ENCODE measurements at places on chromosomes 12 and 14.
A peak's percentile ranks its signal among the peaks of the same experiment; 100 is the strongest.

GRCh38 chr14:103143506-103143905 lies 20.2 kb downstream of the TNFAIP2 start:
- DNase-seq = no peak

DNA sequence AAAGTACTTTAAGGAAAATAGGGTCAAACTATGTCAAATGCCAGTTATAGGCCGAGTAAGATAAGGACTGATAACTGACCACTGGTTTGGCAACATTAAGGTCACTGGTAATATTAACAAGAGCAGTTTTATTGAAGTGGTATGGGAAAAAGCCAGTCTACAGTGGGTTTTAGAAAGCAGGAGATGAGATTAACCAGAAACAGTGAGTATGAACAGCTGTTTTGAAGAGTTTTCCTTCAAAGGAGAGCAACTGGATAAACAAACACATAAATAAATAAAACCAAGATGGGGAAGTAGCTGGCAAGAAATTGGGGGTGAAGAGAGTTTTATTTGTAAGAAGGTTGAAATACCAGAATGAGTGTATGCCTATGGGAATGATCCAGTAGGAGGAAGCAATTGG lies 30.3 kb downstream of the KITLG start:
- DNase-seq = no peak

GRCh38 chr14:52522581-52523345 lies 29.5 kb downstream of the TXNDC16 start:
- no peak for DNase-seq

DNA sequence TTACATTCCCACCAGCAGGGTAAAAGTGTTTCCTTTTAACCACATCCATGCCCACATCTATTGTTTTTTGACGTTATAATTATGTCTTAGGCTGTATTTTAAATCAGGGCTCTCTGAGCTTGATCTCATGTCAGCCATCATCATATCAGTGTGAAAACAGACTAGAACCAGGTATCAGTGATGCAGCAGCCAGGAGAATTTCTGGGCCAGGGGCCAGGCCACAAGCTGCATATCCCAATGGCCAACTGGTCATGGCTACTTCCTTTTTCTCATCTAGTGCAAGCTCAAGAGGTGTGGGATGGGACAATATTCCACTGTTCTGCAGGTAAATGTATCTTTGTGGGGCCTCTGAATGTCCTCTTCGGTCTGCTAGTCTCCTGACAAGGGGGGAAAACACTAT lies 125.1 kb downstream of the CRADD start:
- DNase-seq = no peak

DNA sequence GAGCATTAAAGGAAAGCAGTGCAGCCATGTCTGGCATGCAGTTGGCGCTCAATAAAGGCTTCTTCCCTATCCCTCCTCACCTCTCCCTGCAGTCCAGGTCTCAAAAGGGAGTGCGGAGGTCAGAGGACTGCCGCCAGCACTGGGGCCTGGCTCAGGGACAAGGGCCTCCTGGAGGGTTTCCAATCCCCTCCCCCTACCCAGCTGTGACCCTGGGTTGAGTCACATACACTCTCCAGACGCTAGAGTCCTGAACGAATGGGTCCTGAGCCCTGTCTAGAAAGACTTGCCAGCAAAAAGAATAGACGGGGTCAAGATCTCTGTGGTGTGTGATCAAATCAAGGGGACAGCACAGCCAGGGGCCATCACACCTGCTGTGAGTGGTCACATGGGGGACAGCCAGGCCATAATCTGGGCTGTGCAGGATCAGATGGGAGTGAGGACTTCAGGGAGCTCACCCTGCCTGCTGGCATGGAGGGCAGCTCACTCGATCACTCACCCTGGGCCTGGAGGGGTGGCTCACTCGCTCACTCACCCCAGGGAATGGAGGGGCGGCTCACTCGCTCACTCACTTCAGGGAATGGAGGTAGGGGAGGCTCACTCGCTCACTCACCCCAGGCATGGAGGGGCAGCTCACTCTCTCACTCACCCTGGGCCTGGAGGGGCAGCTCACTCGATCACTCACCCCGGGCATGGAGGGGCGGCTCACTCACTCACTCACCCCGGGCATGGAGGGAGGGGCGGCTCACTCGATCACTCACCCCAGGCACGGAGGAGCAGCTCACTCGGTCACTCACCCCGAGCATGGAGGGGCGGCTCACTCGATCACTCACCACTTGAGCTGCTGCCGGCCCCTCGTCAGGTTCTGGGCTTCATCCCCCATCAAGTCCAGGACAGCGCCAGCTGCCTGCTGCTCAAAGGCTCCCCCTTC lies 12.8 kb downstream of the CFAP73 start:
- DNase-seq = no peak

- no peak for DNase-seq
Observed at GRCh38 chr14:81633496-81633895, 99.8 kb upstream of the SEL1L start.

- DNase-seq = no peak
Observed at GRCh38 chr14:24364841-24365240, 3.1 kb upstream of the NFATC4 start.

DNA sequence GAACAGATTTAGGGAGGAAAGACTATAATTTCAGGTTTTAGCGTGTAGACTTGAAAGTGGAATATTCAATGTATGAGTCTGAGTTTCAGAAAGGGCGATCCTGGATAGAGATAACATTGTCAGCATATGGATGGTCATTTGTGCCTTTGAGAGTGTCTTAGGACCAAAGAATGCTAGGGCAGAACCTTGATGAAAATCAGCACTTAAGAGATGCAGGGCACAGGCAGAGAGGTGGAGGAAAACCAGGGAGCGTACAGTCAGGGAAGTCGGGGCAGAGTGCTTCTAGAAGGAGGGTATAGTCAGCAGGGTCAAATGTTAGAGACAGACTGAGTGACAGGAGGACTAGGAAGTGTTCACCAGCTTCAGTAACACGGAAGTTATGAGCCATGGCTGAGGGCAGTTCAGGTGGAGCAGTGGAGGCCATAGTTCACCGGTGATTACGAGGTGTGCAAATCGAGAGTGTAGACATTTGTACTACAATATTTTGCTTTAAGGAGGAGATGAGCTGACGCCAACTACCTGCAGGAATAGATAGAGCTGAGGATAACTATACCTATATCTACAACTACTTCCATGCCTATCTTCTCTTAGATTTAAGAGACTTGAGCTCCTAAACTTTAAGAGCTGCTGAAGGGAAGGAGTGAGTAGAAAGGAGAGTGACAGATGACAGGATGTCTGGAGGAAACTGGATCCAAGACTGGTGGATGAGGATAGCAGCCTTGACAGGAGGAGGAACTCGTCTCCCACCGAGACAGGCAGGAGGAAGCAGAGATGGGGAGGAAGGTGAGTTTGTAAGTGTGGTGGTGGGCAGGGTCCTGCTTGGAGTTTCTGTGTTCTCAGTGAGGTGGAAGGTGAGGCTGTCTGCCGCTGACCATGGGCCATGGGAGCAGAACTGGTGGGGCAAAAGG lies 6.5 kb downstream of the CBLN3 start:
- DNase-seq = no peak

DNA sequence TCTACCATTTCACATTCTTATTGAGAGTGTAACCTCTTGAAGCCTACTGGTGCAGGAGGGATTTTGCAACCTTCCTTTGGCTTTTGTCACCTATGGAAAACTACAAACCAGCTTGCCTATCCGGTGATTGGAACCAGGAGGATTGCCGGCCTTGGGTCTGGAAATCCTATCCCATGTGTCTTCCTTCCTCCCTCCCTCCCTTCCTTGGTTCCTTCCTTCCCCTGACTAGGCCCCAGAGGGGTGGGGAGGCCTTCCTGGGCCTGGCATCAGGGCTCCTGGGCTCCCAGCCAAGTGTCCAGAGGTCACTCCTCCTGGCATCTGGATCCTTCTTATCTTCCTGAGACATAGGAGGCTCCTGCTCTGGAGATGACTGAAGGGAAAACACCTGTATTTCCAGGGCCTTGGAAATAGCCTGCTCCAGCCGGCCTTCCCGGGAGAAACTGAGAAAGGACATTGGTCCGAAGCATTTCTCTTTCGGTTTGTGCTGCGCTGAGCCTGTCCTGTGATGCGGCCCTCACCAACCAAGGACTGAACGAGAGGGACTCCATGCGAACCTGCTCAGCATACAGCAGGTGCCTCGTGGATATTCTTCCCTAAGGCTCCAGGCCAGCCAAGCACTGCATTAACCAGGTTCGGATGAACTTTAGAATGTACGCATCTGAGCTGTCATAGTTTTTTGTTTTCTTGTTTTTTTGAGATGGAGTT lies 43.4 kb downstream of the PSMA6 start:
- no peak for DNase-seq

- no peak for DNase-seq
Observed at GRCh38 chr12:4246116-4246515, 27.4 kb upstream of the CCND2 start.

DNA sequence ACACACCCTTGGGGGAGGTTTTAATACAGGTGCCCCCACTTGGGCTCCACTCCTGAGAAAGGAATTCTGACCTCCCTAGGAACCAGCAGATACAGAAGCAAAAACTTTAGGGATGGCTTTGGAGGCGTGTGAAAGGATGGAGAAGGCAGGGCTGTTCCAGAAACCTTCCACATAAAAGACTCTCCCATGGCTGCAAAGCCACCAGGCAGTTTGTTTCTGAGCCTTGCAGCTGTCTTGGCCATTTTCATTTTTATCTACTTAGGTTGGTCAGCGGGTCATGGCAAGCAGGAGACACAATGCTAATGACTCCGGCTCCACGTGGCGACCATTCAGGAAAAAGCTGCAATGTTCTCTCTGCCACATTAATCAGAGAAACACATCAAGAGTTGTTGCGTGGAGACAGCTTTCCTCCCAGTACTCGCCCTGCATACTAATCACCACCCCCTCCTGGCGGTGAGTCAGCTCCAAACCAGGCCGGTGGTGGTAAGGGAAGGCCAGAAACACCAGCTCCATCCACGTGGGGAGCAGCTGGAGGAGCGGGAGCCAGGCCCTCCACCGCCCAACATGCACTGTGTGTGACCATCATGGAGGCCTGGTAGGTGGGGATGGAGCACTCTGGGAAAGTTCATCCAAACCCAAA lies 30.9 kb upstream of the IRF2BPL start:
- DNase-seq = no peak

- DNase-seq = no peak
Observed at GRCh38 chr12:20154052-20154451, 214.3 kb upstream of the PDE3A start.

DNA sequence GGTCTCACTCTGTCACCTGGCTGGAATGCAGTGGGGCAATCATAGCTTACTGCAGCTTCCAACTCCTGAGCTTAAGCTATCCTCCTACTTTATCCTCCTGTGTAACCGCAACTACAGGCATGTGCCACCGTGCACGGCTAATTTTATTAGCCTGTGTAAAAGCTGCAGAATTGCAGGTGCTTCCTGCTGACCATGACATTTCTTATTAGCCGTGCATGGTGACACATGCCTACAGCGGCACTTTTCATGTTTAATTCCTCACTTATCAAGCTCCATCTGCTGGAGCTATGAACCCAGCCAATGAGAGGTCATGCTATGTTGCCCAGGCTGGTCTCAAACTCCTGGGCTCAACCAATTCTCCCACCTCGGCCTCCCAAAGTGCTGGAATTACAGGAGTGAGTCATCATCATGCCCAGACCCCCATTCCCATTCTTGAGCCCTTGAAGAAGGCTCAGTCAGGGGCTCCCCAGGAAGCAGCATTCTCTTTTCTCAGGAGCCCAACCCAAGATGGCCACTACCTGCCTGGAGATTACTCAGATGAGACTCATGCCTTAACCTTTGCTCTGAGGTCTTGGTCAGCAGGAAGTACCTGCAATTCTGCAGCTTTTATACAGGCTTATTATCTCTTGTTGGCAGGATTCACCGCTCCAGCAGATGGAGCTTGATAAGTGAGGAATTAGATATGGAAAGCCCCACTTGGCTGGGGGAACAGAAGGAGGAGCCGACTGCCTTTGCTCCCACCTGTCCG lies 503.2 kb downstream of the MED13L start:
- DNase-seq = no peak

- DNase-seq = no peak
Observed at GRCh38 chr12:54059668-54060067, 6.0 kb downstream of the HOXC4 start.

GRCh38 chr14:101559624-101560533 lies 1.4 kb upstream of the DIO3 start:
- peak; percentile 87 for DNase-seq

GRCh38 chr12:89567691-89568239 lies 41.9 kb upstream of the POC1B start:
- DNase-seq = no peak

GRCh38 chr12:57489157-57489641 lies 1.3 kb downstream of the MARS1 start:
- no peak for DNase-seq

GRCh38 chr12:49622501-49623141 lies 740 bp upstream of the PRPF40B start:
- peak; percentile 51 for DNase-seq

DNA sequence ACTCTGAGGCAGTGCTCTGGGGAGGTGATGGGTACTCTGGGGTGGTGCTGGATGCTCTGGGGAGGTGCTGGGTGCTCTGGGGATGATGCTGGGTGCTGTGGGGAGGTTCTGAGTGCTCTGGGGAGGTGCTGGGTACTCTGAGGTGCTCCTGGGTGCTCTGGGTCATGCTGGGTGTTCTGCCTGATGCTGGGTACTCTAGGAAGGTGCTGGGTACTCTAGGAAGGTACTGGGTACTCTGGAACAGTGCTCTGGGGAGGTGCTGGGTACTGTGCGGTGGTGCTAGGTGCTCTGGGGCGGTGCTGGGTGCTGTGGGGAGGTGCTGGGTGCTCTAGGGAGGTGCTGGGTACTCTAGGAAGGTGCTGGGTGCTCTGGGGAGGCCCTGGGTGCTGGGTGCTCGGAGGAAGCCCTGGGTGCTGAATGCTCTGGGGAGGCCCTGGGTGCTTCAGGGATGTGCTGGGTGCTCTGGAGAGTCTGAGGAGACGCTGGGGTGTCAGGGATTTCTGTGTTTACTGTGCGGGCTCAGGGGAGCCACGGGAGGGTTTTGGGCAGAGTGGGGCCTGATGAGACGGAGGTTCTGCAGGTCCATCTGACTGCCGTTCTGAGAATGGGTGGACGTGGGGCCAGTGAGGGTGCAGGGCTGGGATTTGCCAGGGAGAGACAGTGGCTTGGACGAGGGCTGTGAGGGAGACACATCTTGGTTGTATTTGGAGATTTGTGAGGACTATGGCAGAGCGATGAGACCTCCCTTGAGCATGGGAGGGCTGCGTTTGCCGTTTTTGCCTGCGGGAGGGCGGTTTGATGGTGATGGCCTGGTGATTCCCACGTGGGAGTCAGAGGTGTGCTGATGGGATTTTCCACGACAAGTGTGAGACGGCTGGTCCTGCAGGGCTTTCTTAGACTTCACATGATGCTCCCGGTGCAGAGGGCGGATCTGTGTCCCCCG lies 30.0 kb downstream of the MMP17 start:
- no peak for DNase-seq

GRCh38 chr12:7376196-7376595 lies 67.8 kb downstream of the CD163L1 start:
- no peak for DNase-seq

DNA sequence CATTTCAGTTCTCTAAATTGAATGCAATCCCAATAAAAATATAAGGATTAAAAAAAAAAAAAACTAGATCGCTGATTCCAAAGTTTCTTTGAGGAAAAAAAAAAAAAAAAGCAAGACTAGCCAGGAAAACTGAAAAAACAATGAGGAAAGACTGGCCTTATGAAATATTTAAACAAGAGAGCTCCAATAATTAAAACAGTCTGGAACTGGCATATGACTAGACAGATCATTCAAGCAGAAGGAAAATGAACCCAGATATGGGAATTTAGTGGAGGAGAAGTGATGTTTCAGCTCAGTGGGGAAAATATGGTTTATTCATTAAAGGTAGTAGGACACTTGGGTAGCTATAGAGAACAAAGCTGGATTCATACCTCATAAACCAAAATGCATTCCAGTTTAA lies 42.0 kb upstream of the TBC1D15 start:
- no peak for DNase-seq

Measured in D341Med (cell line).